Kidney (tissue), 22 donors: ENCODE measurements at places on chromosomes 6 and 20.

DNA sequence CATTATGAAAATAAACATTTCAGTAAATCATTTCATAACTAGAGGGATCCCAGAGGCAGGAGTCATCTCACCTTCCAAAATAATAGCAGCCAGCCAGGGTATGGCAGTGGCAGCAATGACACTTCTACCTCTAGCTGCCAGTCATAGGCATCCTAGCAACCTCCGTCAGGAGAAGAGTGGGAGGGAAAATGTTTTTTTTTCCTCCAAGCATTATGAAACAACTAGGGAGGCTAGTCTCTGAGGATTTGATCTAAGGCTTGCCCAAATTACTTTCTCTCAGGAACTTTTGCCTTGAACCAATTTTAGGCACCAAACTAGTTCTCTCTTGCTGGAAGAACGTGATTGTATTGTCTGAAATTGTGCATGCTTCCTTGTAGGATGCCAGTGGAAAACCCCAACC lies 208.7 kb upstream of the PREP start:
- DNase-seq, result no peak

DNA sequence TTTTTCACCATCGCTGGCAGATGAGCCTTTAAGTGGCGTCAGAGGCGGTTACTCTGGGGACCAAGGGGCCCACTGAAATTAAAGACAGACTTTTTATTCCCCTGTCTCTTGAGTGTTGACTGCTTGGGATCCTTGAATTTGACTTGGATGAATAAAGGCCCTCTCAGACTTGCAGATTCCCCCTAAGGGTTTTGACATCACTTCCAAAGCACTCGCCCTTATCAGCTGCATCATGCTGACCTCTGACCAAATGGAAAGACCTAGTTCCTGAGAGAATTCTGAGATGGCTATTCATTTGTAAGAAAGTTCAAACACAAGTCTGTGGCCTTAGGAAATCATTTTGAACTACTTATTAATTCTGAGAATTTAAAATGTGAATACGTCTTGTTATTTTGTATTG lies 13.5 kb upstream of the MOXD1 start:
- DNase-seq, result no peak

- no peak for DNase-seq
These were observed 224.9 kb upstream of the DTNBP1 start for GRCh38 chr6:15887491-15888461.

DNA sequence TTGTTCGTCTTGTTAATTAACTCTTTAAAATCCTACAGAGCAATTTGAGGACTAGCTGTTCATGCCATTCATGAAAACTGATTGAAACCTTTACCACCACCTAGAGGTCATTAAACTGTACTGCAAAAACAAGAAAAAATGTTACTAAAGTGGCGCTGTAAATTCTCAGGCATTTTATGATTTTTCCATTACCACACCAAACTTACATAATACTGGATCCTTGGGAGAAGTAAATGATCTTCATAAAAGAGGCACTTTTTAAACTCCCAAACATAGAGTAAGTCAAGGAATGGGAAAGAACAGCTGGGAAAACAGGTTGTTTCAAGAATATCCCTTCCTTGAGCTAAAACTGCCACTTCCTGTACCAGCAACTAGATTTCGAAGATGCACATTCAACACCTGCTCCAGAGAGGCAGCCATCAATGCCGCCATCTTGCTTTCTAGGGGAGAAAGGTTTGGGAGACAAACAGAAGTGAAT lies 54.3 kb downstream of the MYLIP start:
- DNase-seq, result no peak

DNA sequence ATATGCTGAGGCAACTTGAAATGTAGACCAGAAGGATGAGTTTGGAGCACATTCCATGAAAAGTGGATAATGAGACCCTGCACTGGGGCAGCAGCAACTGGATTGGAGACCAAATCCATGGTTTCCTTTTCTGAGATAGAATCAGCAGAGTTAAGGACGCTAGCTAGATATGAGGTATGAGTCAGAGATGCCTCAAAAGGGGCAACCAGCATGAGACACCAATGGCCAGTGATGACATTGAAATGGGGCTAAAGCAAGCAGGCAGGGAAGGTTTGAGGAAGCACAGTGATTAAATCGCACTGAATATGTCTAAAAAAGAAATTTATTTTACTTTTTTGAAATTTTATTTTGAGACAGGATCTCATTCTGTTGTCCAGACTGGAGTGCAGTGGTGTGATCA lies 802.4 kb downstream of the TFAP2A start:
- no peak for DNase-seq

- DNase-seq, result no peak
These were observed 125.3 kb downstream of the PREX1 start for GRCh38 chr20:48702455-48702913.

DNA sequence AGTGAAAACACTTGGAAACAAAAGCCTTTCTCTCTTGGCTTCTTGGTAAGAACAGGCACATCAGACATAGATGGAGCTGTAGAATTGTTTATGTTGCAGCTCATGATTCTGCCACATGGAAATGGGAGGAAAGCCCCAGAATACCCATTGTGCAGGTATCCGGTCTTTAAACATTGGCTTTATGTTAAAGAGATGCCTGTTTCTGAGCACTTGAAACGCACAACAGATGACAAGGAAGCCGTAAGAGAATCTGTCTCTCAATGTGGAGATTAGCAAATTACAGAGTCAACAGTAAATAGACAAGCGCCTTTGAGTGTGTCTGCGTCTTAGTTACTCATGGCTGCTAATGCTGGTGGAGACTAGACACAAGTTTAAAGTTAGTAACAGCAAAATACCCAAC lies 10.5 kb downstream of the TNFAIP3 start:
- no peak for DNase-seq

DNA sequence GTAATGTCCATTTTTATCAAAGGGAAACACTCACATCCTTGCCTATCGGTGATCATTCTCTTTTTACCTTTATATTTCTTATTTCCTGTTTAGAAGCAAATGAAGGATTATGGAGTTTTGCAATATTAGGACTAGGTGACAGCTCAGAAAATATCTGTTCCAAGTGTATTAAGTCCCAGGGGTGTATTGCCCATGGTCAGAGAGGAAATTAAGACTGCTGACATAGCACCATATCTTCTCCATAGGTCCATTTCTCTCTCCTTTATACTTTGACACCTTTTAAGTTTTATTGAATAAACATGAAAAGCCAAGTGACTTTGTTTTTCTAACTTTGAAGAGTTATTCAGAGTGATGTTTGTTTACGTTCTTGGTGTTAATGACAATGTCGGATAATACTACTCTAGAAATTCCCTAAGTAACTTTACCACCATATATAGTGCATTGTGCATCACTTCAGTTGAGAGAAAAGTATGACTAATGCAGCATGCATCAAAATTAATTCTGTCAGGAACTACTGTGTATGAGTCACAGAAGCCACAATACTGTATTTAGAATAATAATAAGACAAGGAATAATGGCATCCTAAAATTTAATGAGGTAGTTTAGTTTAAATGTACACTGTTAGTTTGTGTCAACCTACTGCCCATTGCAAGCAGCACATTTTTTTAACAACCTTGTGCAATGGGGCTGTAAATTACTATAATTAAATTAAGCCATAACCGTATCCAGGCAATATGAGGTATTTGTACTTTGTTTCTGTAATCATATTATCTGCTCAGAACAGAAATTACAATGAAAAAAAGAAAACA lies 474.4 kb upstream of the RNF217 start:
- DNase-seq, result no peak

- DNase-seq, result no peak
These were observed 212.0 kb upstream of the SGK1 start for GRCh38 chr6:134529921-134530320.

DNA sequence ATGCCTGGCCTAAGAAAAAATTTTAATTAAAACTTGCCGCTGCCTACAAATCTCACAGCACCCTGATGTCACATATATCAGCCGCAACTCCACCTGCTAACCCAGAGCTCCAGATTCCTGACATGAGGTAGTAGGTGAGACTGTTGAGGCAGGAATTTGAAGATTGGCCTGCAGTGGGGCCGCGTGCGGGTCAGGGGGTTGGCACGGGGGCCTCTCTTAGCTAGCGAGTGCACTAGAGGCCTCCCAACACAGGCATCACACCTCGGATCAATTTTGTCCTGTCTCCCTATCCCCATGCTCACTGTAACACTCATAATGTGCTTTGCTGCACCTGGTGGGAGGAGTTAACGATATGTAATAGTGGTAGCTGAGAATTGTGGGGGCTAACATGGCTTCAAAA lies 349.8 kb downstream of the CDC5L start:
- no peak for DNase-seq

DNA sequence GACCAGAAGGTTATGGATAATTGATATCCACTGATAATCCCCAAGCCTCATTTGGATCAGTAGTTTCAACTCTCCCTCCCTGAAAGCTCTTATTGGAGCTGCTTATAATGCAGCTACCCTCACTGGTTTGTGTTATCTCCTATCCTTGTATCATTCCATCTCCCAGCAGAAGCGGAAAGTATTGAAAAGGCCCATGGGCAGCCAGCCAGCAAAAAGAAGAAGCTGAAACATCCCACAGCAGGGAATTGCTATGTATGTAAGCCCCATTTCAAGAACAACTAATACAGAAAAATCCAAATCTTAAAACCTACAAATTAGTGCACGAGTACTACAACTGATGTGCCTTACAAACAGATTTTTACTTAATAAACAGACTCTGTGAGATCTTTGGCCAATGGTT lies 269.0 kb upstream of the ECI2 start:
- no peak for DNase-seq

DNA sequence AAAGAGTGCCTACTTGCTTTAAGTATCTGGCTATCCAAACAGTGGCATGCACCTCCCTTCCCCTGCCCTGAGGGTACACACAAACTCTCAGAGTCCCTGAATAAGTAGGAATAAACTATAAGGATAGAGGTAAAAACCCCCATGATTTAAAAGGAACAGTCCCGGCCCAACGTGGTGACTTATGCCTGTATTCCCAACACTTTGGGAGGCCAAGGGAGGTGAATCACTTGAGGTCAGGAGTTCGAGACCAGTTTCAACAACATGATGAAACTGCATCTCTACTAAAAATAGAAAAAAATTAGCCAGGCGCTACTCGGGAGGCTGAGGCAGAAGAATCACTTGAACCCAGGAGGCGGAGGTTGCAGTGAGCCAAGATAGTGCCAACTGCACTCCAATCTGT lies 22.2 kb downstream of the SAMHD1 start:
- DNase-seq, result no peak

GRCh38 chr6:170288852-170289179 lies 2.1 kb downstream of the DLL1 start:
- DNase-seq, result no peak

GRCh38 chr6:132733283-132733682 lies 19.4 kb upstream of the VNN1 start:
- no peak for DNase-seq

DNA sequence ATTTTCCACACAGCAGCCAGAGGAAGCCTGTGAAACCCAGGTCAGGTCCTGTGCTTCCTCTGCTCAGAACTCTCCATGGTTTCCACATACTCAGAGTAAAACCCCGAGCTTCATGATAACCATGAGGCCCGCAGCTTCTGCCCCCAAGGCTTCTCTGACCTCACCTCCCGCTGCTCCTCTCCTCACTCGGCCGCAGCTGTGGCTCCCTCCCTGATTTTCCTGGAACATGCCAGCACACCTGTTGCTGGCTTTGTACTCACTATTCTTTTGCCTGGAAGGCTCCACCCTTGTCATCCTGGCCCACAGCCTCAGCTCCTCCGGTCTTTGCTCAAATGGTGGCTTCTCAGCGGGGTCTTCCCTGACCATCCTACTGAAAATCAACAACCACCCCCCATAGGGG lies 341.7 kb downstream of the PREX1 start:
- DNase-seq, result no peak

GRCh38 chr6:125923366-125923877 lies 33.1 kb upstream of the HINT3 start:
- no peak for DNase-seq

GRCh38 chr6:109103942-109104341 lies 8.6 kb downstream of the CEP57L1 start:
- no peak for DNase-seq
